Dermis microvascular lymphatic vessel endothelial cell (primary cell): ENCODE measurements at places on chromosomes 4 and X.

- no peak for DNase-seq
These were observed 157.8 kb downstream of the RELL1 start for GRCh38 chr4:37528166-37528885.

DNA sequence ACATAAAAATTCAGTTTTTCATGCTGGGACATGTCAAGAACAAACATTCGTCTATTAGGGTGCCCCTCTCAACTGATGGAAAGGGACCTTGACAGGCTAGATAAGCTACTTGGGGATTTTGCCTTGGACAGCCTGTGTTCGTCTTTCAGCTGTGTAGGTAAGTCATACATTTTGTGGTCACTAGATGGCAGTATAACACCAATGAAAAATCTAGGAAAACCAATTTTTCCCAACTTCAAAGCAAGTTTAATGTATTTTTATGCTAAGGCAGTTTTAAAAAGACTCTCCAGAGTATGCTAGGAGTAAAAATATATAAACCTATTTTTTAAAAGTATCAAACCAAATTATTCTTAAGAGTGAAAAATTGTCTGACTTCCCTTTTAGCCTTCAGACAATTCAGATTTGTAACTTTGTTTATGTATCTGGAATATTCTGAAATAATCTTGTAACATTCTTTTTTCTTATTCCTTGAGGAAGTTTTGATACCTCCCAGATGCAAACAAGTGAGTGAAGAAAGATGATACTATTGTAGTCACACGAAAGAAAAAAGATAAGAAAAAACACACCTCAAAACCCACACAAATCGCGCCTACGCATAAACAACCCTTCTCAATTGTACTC, 158.3 kb downstream of the CPE start:
- DNase-seq = peak; percentile 73

DNA sequence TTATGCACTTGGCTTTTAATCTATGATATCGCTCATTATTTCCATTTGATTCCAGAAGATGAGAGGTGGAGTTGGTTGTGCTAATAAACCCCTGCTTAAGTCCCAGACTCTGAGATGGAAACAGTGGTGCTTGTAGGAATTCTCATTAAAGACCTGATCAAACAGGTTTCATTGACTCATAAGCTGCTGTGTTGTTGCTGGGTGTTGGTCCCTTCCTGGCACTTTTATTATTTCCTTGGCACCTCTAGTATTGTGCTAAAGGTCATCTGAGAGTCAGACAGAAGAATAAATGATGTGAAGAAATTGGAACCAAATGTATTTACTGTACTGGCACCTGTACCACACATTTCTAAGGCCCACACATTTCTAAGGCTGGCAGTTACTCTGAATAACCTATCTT, 544.7 kb upstream of the NR3C2 start:
- no peak for DNase-seq

DNA sequence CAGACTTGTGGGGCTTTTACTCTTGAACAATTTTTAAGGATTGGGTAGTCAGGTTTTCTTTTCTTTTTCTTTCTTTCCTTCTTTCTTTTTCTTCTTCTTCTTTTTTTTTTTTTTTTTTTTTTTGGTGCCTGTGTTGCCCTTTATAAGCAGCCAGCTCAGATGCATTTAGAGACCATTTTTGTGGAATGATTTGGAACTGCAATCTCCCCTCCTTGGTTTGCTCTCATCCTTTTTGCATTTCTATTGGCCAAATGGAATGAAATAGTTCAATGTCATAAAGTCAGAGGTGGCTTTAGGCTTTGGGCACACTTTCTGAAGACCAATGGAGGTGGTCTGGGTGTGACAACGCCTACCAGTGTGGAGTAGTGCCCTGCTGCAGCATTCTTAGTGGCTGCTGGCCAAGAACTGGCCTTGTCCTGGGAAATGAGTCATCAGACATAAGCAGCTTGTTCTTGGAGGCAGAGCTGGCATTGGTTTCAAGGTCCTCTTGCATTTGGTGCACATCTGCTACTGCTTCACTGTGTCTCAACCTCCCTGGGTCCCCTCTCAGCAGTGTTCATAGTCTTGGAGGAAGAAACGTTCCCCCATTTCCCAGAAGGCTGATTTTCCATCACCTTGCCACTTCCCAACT, 84.5 kb downstream of the CT47B1 start:
- peak; percentile 70 for DNase-seq
